ENCODE measurements at places on chromosomes 16 and 17.

DNA sequence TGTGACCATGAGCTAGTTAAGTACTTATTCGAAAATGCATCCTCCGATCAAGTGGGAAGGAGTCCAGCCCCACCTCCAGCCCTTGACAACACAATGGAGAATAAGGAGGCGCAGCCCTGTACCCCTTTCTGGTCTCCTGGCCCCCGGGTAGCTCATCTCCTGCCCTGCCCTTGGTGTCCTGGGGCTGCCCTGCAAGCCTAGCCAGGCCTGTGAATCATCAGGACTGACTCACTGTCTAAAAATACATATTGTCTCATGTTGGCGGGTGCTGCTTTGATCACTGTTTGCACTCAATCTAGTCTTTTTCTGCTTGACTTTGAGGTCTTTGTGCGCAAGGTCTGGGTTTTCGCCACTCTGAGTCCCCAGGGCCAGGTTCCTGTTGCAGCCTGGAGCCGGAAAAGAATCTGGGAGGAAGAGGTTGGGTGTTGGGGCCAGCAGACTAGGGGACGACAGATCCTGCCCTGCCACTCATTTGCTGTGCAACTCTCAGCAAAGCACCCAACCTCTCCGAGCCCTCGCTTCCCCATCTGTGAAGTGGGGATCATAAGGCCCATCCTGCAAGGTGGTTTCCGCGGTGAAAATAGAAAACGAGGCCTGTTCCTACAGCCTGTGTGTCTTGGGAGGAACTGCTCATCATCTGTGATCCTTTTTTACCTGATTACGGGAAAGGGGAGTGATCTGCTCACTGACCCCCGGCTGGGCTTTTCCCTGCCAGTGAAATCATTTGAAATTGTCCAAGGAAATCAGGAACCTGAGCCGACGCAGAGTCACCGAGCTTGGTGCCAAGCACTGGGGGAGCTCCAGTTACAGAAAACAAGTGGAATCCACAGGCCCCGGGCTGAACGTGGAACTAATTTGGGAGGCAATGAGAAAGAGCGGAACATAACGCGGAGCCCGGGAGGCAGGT lies 230.4 kb downstream of the PARN start:
- DNase-seq: no peak

DNA sequence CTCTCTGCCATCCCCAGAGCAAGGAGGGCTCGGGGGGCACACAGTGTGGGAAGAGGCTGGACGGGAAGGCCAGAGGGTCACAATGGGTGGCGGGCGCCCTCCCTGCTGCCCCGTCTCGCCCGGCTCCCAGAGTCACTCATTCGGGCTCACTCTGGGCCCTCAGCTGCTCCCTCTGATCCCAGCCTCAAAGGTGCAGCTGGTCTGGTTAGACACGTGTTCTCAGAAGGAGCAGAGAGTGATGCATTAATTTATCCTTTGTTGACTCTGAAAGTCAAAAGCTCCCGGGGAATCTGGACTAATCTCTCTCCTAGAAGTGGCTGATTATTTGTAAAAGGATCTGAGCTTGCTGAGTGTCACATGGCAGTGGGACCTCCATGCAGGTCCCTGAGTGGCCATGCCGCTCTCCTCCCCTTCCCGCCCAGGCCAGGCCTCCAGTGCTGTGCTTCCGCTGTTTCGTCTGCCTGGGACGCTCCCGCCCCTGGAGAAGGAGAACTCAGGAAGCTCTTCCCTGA lies 87.5 kb downstream of the SEC14L1 start:
- no peak for DNase-seq

GRCh38 chr17:72467841-72468653 lies 347.2 kb downstream of the SOX9 start:
- DNase-seq: peak; percentile 70

- no peak for DNase-seq
Observed at GRCh38 chr16:90001761-90002503, 17.3 kb downstream of the DBNDD1 start.

Measured in NCI-H526 (cell line).